Hematopoietic multipotent progenitor cell (in vitro differentiated cells): ENCODE measurements at places on chromosomes 12 and 14.

- no peak for DNase-seq
Observed at GRCh38 chr14:100712490-100712889, 14.2 kb upstream of the DLK1 start.

- DNase-seq: no peak
Observed at GRCh38 chr12:92019491-92020277, 126.0 kb downstream of the BTG1 start.

- no peak for DNase-seq
Observed at GRCh38 chr14:95918466-95918865, 41.8 kb downstream of the TUNAR start.

- no peak for DNase-seq
Observed at GRCh38 chr12:12821975-12822374, 8.8 kb downstream of the DDX47 start.

- no peak for DNase-seq
Observed at GRCh38 chr12:131331148-131331750, 377.5 kb downstream of the ADGRD1 start.

DNA sequence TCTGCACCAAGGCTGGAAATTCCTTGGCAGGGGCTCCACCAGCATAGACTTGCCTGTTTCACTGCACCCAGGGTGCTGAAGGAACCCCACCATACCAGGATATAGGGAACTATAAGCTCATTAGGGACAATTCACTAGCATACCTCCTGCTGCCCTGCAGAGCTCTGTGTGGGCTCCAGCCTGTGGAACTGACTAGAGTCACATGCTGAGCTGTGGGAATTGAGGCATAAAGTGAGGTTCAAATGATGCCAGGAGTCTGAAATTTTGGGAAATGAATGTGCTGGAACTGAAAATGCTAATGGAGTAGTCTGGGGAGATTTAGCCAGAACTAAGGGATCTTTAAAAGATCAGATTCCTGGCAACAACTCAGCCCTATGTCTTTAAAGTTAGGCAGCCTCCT lies 7.3 kb upstream of the EMP1 start:
- no peak for DNase-seq

GRCh38 chr14:56333359-56334292 lies 215.4 kb downstream of the PELI2 start:
- peak; percentile 65 for DNase-seq

GRCh38 chr12:133165776-133166175 lies 15.5 kb upstream of the ZNF268 start:
- DNase-seq: no peak

DNA sequence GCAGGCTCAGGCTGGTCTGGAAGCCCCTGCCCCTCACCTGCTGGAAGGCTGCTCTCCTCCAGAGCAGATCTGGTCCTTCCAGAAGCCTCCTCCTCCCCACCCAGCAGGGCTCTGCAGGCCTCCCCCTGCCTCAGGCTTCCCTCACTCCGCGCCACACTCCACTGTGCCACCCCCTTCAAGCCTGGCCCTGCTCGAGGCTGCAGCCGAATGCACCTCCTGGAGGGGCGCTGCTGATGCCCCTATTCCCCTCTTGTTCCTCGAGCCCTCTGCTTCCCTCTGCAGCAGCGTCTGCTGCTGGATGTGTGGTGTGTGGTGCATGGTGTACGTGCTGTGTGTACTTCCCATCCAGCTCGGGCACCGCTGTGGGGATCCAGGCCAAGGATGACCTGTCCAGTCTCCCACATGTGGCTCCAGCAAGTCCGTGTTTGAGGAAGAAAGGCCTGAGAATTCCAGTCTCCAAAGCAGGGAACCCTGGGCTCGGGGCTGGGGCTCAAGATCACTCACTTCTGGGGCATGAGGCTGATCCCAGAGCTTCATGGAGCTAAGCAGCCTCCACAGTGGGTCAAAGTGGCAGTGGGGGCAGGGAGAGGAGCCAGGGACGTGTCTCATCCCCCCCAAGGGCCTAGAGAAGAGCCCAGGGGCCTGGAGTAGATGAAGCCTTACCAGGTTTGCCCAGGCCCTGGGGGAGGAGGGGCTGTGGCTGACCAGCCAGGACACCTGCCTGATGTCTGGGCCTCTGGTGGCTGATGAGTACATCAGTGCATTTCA lies 136.0 kb upstream of the C14orf180 start:
- DNase-seq: no peak

GRCh38 chr12:27627123-27627852 lies 69.0 kb upstream of the REP15 start:
- DNase-seq: no peak

GRCh38 chr14:28361486-28361885 lies 405.1 kb upstream of the FOXG1 start:
- no peak for DNase-seq
